ENCODE measurements at places on chromosomes 7 and 10.
A peak's percentile ranks its signal among the peaks of the same experiment; 100 is the strongest.

- no peak for DNase-seq
Observed at GRCh38 chr10:101007099-101007711, 7.6 kb downstream of the LZTS2 start.

- DNase-seq, result no peak
Observed at GRCh38 chr7:30422922-30423321, 55.7 kb downstream of the NOD1 start.

- no peak for DNase-seq
Observed at GRCh38 chr10:97981816-97982215, 48.6 kb downstream of the CRTAC1 start.

GRCh38 chr10:75430000-75430763 is 1.2 kb upstream of the LRMDA start:
- no peak for DNase-seq

DNA sequence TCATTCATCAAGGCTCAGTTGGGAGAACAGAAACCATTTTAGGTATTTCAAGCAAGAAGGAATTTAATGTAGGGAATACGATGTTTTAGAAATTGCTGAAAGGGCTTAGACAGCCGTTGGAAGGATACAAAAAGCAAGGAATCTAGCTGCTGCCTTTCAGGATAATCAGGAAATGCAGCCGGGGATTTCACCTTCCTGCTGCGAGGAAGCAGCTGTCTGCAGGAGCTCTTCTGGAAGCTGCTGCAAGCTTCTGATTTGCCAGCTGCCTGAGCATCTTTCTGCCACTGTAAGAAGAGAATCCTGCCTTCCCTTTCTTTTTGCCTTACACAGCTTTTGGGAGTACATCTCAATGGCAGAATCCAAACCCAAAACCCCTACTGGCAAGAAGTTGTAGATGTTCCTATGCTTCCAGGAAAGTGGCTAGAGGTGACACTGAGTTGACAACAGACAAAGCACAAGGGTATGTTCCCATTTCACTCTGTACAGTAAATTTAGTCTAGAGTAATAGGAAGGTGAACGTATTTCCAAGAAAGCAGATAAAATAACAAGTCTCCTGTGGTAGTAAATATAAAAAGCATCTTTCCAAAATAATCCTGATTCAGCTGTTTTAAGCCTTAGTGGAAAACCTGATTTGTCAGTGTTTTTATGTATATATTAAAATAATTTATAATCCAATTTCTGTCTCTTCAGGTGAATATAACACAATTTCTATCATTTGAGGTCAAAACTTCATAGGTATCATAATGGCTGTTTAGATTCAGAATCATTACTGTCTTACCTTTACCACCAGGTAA is 148.4 kb upstream of the LRGUK start:
- DNase-seq, result no peak

- DNase-seq, result peak; percentile 79
Observed at GRCh38 chr7:135147899-135148721, at the start of gene TMEM140. Gene TMEM140, plus strand, starts transcription at chr7:135148072. Its CDS starts 16,370 bp downstream, at chr7:135164442.

- DNase-seq, result no peak
Observed at GRCh38 chr10:100489396-100489795, 26.6 kb downstream of the WNT8B start.

DNA sequence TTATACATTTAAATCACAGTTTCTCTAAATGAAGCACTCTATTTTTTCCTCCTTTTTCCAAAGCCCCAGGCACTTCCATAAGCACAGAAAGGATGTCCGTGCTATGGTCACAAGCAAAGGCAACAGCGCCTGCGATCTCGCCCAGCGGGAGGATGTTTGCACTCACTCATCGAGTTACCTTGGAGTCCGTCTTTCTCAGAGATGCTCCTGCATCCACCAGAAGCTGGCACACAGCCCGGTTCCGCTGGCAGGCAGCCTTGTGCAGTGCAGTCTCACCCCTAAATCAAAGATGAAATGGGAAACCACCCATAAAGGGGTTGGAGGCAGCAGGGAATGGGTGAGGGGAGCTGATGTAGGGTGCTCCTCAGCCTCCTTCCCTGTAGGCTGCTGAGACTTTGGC is 51.9 kb upstream of the PTN start:
- no peak for DNase-seq

DNA sequence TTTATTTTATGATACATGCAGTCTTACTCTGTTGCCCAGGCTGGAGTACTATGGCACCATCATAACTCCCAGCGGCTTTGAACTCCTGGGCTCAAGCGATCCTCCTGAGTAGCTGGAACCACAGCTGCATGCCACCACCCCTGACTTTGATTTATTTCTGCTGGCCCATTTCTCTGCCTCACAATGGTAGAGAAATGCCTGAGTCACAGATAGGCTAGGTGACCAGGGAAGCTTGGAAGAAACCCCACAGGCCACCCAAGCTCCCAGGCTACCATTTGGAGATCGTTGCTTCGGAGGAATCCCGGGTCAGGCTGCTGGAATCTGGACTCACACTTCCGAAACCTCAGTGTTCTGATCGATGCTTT is 17.4 kb upstream of the BAIAP2L1 start:
- DNase-seq, result no peak

- peak; percentile 89 for DNase-seq
Observed at GRCh38 chr10:73785211-73785720, at the start of gene ZSWIM8. Gene ZSWIM8, plus strand, starts transcription at chr10:73785606. Its CDS starts 273 bp downstream, at chr10:73785879.

GRCh38 chr10:15325944-15326284 is 45.2 kb downstream of the FAM171A1 start:
- DNase-seq, result no peak

GRCh38 chr7:158651968-158652565 is 52.5 kb downstream of the NCAPG2 start:
- DNase-seq, result no peak

DNA sequence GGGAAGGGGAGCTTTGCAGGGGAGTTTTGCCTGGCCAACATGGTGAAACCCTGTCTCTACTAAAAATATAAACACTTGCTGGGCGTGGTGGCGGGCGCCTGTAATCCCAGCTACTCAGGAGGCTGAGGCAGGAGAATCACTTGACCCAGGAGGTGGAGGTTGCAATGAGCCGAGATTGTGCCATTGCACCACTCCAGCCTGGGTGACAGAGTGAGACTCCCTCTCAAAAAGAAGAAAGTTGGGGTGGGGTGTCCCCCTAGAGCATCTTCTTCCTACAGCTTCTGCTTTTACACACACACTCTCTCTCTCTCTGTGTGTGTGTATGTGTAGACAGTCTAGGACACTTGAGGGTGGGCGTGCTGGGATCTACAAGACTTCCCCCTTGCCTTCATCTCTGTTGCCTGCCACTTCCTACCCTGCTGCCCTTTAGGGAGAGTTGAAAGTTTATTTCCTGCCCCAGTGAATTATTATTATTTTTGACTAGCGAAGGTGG is 21.7 kb downstream of the PLAU start:
- no peak for DNase-seq

DNA sequence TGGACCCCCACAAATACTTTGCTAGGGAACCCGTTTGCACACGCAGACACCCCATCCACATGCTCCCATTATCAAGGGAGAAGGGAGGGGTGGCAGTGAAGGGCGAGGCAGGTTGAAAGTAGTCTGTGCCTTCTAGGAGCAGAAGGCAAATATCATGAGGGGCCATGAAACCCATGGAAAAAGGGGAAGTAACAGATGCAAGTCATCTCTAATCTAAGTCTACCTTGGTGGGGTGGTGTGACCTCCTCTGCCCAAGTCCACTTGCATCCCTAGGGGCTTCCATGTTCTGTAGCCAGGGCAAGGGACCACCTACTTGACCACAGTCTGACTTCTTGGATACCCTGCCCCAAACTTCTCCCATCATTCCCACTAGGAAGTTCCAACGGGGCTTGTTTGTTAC is 5.5 kb downstream of the GIMAP6 start:
- no peak for DNase-seq

DNA sequence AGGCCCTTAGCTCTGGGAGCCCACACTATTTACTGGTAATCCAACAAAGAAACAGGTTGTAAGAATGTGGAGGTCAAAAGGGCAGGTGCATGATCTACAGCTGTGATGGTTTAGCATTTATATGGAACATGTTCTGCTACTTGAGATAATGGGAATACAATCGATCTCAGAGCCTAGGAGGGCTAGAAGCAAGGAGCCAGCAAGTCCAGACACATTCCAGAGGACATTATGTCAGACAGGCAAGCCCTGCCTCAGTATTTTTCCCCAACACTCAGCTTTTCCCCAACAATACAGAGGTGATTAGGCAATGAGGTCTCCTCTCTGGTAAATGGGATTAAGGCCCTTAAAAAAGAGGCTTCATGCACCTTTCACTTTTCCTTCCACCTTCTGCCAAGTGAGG is 21.4 kb upstream of the GNAT3 start:
- no peak for DNase-seq

DNA sequence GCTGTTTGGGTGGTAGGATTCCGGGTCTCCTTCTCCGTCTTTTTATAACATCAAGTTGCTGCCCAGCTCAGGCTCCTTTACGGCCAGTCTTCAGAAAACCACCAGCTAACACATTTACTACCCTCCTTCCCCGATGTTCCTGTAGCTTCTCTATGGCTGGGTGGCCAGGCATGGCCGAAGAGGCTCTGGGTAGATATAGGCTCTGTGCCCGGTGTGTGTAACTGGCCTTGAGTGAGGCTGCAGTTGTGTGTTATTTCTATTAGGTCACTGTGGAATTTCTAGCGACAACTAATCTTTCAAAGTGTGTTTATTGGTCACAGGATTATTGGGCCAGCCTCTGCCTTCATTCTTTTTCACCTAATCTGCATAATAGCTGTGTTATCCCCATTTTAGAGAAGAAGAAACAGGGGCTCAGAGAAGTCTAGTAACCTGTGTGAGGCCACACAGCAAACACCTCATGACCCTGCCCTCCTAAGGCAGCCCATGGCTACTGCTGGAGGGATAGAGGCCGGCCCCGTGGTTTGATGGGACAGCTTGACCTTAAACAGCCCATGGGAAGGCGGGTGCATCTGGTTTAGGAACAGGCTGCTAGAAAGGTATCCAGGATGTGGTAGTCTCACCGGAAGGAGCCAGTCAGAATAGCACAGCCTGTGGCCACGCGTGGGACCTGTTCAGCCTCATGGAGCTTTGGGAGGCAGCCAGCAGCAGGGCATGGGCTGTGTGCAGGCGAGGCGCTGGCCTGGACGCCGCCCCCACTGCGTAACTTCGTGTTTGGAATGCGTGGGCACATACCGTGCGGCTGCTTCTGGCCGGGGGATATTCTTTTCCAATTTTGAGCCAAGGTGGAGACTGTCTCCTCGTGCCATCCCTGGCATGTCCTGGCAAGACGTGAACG is 29.7 kb downstream of the HTRA1 start:
- DNase-seq, result peak; percentile 12

DNA sequence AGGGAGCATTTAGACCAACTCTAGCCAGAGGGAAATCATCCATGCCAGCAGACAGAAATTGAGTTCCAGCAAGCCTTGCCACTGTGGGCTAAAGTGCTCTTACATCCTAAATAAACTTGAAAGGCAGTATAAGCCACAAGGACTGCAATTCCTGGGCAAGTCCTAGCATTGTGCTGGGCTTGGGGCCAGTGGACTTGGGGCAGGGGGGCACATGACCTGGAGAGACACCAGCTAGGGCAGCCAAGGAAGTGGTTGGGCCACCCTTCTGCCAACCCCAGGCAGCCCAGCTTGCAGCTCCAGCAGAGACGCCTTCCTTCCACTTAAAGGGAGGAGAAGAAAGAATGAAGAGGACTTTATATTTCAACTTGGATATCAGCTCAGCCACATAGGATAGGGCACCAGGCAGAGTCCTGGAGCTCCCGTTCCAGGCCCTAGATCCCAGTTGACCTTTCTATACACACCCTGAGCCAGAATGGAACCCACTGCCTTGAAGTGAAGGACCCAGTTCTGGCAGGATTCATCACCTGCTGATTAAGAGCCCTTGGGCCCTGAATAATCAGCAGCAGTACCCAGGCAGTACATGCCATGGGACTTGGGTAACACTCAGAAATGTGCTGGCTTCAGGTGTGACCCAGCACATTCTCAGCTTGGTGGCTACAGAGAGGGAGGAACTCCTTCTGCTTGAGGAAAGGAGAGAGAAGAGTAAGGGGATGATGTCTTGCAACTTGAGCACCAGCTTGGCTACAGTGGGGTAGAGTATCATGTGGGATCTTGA is 153.0 kb downstream of the GNAI1 start:
- DNase-seq, result no peak

DNA sequence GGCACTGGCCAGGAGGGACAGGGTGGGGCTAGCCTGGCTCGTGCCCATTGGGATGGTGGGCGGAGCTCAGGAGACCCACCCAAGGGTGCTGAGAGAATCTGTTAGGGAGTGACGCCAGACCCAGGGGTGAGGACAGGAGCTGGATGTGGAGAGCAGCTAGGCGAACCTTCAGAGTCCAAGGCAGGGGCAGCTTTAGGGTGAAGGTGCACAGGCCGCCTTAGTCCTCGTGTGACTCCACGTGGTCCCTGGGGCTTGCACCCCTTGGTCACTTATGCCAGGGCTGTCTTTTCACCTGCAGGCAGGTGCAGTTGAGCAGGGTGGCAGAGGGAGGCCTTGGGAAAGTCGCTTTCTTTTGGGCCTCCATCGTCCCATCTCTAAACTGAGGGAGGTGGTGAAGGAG is 4.3 kb downstream of the RAMP3 start:
- no peak for DNase-seq

DNA sequence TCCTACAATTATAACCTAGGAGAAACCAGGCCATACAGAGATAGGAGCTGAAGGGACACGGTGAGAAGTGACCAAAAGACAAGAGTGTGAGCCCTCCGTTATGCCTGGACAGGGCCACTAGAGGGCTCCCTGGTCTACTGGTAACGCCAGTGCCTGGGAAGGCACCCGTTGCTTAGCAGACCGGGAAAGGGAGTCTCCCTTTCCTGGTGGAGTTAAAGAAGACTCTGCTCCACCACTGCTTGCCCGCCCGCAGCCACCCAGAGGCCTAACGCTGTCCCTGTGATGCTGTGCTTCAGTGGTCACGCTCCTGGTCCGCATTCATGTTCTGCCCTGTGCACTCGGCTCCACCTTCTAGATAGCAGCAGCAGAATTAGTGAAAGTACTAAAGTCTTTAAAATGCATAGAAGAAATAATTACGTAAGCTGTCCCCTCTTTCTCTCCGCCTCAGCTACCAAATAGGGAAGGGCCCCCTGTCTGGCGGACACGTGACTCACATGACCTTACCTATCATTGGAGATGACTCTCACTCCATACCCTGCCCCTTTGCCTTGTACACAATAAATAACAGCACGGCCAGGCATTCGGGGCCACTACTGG is 34.8 kb downstream of the GRID2IP start:
- DNase-seq, result peak; percentile 69

DNA sequence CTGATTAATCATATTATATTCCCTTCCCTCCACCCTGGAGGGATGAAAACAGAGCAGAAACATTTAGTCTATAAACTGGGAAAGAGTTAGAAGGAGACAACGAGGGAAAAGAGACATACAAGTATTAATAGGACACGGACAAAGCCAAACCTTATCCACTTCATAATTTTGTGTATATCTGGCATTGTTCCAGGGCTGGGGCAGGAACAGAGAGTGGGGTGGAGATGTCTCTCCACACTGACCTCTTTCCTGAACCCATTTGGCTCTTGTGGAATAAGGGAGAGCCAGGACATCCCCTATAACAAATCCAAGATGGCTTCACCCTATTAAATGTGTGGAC is 43.7 kb upstream of the TSPAN33 start:
- no peak for DNase-seq

DNA sequence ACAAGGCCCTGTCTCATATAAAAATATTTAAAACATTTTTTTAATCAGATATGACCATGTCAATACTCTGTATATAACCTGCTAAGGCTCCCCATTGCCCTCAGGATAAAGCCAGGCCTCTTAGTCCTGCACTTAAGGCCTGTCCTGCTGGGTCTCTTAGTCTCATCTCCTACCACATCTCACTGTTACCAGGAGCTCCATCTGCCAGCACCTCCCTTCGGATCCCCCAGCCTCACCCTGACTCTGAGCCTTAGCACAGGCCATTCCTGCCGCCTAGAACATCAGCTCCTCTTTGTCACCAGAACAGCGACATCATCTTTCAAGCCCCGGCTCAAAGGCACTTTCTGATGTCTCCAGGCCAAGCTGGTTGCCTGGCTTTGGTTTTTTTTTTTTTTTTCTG is 25.7 kb upstream of the GTF2IRD1 start:
- DNase-seq, result no peak

Data from activated CD4-positive, alpha-beta T cell treated with anti-CD3 and anti-CD28 coated beads, Interleukin-2, amount 10 ng/mL, durations not matched to agents 7 days and 5 days (primary cell).